ENCODE measurements at places on chromosomes 11 and 22. TPM values are rescaled to one million over a fixed set of nuclear protein-coding genes. Genes with fewer than 3 reads are reported as not detected.

- DNase-seq: no peak
Observed at GRCh38 chr11:65087216-65087615, 3.2 kb downstream of the ZFPL1 start.

The LARGE2 gene
- polyA plus RNA-seq: 0.05 TPM

- DNase-seq: no peak
Observed at GRCh38 chr11:86291466-86292262, 10.4 kb upstream of the HIKESHI start.

- no peak for DNase-seq
Observed at GRCh38 chr11:46072172-46072964, 48.9 kb downstream of the PHF21A start.

The NLRP6 gene
- polyA plus RNA-seq: not detected

DNA sequence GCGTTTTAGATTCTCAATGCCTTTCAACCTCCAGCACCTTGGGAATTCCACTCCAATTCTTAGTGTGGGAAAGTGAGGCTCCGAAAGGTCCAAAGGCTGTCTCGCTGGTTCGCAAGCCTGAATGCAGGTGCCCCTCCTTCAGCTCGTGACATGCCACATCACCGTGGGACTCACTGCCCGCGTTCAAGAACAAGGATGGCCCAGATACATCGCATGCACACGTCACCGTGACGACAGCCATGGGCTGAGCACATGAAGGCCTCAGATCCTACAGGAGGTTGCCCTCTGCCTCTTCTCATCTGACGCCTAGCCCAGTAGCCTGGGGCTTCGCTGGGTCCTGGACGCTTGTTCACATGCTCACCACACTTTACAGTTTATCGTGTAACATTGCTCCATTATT, 4.4 kb upstream of the LINC01488 start:
- DNase-seq: no peak
